Stimulated activated CD8-positive, alpha-beta memory T cell treated with anti-CD3 and anti-CD28 coated beads, Interleukin-2, amount 100 ng/mL, for 1 hour (primary cell): ENCODE measurements at places on chromosomes 4 and X.

GRCh38 chr4:84498203-84498934, 723 bp downstream of the NKX6-1 start:
- DNase-seq: no peak

- DNase-seq: no peak
Observed at GRCh38 chr4:106601519-106601918, 232.9 kb upstream of the GIMD1 start.

DNA sequence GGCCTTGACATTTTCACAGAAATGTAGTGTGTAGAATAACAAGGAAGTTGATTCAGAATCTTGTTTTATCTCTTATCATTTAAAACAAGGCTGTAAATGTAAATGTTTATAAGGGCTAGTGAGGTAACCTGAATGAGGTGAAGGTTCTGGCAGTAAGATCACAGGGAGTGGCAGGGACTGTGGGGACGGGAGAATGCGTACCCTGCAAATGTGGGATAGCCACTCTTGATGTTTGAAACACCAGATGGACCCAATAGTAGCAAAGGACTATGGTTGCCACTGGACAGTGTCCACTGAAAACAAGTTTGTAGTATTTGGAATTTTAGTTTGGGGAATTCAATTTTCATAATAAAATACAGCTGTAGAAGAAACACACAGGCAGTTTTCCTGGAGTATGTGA, 155.3 kb downstream of the FHIP1A start:
- no peak for DNase-seq

- no peak for DNase-seq
Observed at GRCh38 chr4:111618908-111619307, 526.3 kb upstream of the FAM241A start.

GRCh38 chrX:43166874-43167273, 388.9 kb upstream of the PPP1R2C start:
- no peak for DNase-seq

GRCh38 chrX:141278306-141278705, 36.0 kb upstream of the SPANXC start:
- DNase-seq: no peak

- no peak for DNase-seq
Observed at GRCh38 chrX:100973411-100973810, 3.9 kb downstream of the ARL13A start.

GRCh38 chr4:2837904-2838496, 5.6 kb upstream of the ADD1 start:
- peak; percentile 48 for DNase-seq

GRCh38 chr4:51868449-51868847, 25.5 kb downstream of the DCUN1D4 start:
- no peak for DNase-seq

- DNase-seq: no peak
Observed at GRCh38 chr4:108861334-108861733, 98.5 kb upstream of the ETNPPL start.

- no peak for DNase-seq
Observed at GRCh38 chr4:149280806-149281205, 534.8 kb downstream of the IQCM start.
